ENCODE measurements at places on chromosomes 7 and 10.
A peak's percentile ranks its signal among the peaks of the same experiment; 100 is the strongest.

GRCh38 chr10:118373786-118374185 lies 31.7 kb upstream of the FAM204A start:
- DNase-seq: no peak

GRCh38 chr7:70097645-70098044 lies 499.4 kb downstream of the AUTS2 start:
- DNase-seq: no peak

DNA sequence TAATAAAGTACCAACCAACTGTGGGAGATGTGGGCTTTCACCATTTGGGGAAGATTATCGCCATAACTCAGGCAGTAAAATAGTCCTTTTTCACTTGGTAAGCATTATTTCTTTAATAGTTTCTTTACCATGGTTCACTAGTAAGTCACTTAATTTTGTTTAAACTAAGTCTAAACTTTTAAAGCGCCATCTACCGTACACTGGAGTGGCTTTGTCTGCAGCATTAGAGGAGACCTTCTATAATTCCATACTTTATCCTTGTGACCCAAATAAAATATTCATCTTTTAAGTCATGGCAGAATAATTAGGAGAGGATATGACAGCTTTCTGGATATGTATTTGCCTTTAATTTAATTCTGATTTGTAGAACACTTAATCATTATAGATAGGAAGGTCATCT lies 468.0 kb downstream of the MAGI2 start:
- no peak for DNase-seq

- DNase-seq: no peak
These were observed 1146.6 kb upstream of the C7orf33 start for GRCh38 chr7:147443942-147444341.

GRCh38 chr10:21364196-21365114 lies 161.0 kb downstream of the SKIDA1 start:
- no peak for DNase-seq

DNA sequence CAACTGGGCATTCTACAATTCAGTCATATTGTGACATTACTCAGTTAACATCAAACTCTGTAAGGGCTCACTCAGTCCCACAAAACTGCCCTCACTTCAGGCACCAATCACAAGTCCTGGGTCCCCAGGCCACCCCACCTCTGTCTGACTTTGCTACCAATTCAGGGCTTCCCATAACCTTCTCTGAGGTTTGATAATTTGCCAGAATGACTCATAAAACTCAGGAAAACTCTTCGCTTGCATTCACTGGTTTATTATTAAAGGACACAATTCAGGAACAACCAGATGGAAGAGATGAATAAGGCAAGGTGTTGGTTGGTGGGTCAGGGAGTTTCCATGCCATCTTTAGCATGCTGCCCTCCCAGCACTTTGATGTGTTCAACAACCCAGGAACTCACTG lies 41.3 kb downstream of the AVL9 start:
- DNase-seq: no peak

DNA sequence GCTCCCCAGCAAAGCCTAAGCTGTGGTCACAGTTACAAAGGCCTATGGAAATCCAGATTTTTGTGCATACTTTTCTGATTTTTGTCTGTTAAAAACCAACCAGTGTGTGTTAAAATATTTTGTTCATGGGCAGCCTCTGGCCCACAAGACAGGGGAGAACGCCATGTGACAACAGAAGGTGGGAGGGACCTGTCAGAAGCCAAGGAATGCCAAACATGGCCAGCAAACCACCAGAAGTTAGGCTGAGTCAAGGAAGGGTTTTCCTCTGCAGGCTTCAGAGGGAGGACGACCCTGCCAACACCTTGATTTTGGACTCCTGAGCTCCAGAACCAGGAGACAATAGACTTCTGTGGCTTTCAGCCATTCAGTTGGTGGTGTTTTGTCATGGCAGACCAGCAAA lies 127.3 kb downstream of the CUL2 start:
- no peak for DNase-seq

- no peak for DNase-seq
These were observed 30.5 kb upstream of the CPXM2 start for GRCh38 chr10:123922126-123922525.

- no peak for DNase-seq
These were observed 120.8 kb upstream of the GAD2 start for GRCh38 chr10:26095781-26096180.

GRCh38 chr7:152870106-152870693 lies 110.6 kb downstream of the ACTR3B start:
- no peak for DNase-seq

DNA sequence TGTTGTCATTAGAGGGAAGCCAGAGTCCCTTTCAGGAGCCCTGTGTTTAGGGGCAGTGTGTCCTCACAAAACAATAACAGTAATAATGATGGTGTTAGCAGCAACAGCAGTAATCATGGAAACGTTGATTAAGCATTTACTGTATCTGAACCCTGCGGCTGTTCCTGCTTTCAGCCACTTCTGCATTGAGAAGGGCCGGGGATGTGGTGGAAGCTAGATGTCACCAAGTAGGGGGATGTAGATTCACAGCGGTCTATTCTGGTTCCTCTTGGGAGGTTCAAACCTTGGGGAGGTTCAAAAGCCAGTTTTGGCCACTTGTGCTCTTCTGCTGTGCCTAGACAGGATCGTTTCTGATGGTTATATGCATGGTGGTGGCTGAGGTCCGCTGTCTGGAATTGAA lies 44.8 kb downstream of the PRPF18 start:
- DNase-seq: peak; percentile 48

DNA sequence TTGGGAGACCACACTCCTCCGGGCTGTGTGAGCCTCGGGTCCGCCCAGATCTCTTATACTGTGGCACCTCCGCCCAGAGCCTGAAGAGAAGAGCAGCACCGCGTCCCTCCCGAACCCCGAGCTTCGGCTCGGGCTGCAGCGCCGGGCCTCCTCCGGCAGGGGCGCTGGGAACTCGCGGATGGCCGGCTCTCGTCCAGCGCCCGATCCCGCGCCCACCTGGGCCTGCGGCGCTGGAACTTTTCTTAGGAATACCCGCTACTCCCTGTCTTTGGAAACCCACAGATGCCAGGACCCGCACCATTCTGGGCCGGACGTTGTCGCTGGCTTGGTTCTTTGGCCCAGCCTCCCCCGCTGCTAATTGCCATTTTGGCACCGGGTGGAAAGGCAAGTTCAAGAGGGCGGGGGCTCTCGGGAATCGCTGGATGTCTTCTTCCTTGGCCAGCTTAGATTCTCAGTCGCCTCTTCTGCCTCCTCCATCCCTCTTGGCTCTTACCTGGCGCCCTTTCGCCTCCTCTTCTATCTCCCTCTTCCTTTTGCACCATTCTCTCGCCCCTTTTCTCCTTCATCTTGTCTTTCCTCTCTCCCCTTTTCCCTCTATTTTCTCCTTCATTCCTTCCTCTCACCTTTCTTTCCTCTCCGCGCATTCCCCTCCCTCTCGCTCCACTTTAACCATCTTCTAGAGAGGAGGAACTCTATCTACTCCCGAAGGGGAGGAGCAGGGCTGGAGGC lies 2.1 kb upstream of the SORCS3 start:
- DNase-seq: no peak

Measured in globus pallidus (tissue), 1 donor.